ENCODE measurements at places on chromosomes 16 and 17.
A peak's percentile ranks its signal among the peaks of the same experiment; 100 is the strongest.

DNA sequence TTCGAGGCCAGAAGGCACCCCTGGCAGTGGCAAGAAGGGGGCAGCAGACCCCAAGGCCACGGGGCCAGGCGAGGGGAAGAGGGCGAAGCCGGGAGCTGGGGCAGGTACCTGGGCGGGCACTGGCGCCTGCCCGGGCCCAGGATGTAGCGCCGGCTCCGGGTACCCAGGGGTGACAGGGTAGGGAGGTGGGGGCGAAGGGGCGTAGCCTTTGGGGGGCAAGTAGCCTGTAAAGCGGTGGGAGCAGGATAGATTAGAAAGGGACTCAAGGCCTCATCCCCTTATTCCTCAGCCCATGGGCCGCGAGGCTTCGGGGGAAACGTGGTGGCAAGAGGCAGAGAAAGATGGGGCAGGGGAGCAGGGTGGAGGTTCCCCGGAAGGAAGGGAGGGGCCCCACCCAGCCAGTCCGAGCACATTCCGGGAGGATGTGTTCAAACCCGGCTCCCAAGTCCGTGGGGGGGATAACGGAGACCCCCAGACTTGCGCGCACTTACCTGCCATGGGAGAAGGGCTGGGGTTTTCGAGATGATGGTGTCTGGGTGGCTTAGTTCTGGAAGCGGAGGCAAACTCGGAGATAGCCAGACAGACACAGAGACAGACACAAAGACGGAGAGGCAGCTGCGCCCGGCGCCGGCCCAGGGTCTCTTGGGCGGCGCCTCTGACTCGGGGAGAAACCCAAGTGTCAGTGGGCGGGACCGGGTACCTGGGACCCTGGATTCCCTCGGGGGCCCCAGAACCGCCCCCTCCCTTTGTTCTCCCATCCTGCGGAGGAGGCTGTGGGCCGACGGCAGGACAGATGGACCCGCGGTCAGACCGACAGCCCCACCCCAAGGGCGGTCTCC is 493 bp downstream of the PLSCR3 start:
- peak; percentile 42 for DNase-seq

- no peak for DNase-seq
These were observed 19.9 kb downstream of the TEX14 start for GRCh38 chr17:58671969-58672368.

DNA sequence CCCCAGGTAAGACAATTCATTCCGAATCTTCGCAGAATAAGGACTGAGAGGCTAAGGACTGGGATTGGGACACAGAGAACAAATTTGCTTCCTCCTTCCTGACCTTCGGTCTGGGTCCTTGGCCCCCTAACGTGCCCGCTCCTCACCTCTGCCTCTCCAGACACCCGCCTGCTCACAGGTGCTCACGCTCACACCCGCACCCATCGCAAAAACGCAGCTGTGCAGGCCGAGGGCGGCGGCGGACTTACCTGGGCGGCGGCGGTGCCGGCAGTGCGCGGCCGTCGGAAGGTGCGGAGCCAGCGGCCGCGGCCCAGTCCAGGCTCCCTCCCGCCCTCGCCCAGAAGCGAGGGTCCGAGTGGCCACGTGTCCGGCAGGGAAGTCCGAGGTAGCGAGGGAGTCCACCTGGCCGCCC is 7.1 kb upstream of the HOXB9 start:
- DNase-seq: no peak

GRCh38 chr17:10598621-10599020 is 49.2 kb upstream of the MYH2 start:
- DNase-seq: no peak

- no peak for DNase-seq
These were observed 393 bp upstream of the PSMB10 start for GRCh38 chr16:67936880-67937605.

- no peak for DNase-seq
These were observed 1050.8 kb upstream of the EEF2KMT start for GRCh38 chr16:6148361-6148760.

DNA sequence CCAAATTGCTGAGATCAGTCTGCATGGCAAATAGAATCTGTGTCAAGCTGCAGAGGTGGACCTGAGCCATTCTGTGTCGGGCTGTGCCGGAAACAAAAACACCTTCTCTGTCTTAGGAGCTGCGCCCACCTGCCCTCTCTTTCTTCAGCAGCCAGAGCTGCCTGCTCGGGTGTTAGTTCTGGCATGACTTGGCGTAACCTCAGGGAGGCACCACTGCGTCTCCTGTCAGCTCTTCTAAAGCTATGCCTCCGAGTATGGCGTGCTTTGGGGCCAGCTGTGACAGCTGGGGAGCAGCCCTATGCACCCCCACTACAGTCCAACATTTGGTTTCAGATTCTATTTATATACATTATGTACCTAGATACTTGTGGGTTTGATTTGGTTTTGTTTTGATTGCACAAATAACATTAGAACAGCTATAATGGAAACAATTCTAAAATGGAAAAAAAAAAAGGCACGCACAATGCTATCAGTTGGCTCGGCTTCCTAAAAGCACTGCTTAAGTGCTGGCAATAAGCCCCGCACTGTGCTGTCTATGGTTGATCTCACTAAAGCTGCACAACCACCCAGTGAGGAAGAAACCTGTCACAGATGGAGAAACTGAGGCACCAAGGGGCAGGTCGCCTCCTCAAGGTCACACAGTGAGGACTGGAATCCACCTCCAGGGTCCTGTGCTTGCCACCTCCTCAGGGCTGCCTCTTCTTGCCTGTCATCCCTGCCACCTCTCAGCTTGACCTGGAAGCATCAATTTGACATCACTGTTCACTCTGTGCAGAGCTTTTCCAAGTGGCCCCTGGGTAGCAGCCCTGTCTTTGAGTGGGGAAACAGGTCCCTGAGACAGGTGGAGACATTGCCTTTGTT is 18.7 kb upstream of the ADGRG1 start:
- no peak for DNase-seq

DNA sequence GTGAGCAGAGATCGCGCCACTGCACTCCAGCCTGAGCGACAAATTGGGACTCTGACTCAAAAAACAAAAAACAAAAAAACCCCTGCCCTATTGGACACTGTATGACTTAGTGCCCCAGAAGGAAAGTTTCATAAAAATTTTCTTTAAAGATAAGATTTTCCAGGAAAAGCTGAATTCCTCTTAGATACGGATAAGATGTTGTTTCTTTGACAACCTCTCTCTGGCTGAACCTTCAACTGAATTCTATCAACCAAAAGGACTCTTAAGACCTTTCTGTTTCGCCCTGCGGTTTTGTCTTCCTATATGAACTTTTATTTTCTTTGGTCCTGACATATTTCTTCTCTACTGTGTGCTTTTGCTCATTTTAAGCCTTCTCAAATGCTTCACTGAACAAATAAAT is 35.8 kb downstream of the CPPED1 start:
- DNase-seq: no peak

- DNase-seq: no peak
These were observed 4.2 kb downstream of the EIF1 start for GRCh38 chr17:41692722-41693521.

GRCh38 chr17:4891411-4892410 is 7.6 kb upstream of the C17orf107 start:
- no peak for DNase-seq

DNA sequence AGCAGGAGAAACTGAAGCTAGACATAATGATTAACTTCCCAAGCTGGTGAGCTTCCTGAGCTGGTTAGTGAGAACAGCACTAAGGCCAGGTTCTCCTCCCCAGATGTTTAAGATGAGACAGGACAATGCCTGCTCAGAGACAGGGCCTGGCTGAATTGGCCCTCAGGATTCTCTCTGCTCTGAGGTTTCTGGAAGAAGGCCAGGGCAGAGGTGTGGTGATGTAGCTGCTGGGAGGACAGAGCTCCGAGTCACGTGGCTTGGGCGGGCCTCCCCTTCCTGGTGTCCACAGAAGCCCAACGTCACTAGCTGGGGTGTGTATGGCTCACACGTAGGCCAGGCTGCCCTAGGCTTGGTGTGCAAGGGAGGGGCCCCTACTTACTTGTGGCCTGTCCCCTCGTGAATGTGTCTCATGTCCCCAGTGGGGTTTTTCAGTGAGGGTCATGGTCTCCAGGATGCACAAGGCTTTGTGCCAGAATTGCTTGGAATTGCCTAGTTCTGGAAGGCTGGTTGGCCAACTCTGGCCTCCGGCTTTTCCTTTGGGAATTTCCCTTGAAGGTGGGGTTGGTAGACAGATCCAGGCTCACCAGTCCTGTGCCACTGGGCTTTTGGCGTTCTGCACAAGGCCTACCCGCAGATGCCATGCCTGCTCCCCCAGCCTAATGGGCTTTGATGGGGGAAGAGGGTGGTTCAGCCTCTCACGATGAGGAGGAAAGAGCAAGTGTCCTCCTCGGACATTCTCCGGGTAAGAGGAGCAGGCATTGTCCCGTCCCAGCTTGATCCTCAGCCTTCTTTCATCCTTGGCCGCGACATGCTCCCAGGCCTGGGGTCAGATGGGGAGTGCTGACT is 3.4 kb downstream of the NOD2 start:
- DNase-seq: no peak

- no peak for DNase-seq
These were observed 6.1 kb upstream of the TGFB1I1 start for GRCh38 chr16:31465788-31466370.

GRCh38 chr17:69961501-69962145 is 113.4 kb upstream of the KCNJ16 start:
- no peak for DNase-seq

DNA sequence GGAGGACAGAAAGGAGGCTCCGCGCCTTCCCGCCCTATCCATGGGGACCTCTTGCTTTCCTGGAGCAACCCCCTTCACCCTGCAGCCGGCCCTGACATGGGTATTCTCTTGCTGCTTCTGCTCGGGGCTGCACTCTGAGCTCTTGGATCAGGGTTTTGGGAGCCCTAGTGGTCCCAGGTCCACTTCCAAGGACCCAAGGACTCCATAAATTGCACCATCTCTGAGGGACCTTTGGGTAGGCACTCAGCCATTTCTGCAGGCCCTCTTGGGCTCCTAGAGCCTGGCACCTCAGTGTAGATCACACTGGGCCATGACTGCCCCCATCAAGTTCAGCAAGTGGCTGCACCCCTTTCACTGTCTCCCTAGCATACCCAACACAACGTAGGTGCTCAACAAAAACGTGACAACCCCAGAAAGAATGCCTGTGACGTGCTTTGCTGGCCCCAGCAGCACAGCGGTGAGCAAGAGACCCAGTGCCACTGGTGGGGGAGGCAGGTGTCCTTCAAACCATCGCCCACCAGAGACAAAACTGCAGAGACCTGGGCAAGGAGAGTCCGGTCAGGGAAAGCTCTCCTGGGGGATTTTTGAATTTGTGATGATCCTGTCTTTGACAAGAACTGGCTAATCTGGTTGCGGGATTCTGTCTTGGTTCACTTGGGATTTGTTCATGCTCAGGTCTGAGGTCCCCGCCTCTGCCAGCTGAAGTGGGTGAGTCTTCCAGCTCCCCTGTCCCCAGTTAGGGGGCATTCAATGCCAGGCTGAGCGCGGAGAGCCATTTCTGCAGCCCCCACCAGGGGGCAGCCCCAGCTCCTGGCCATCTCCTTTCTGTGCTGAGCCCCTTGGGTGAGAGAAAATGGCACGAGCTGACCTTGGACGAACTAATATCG is 2.5 kb upstream of the RAB11FIP4 start:
- DNase-seq: peak; percentile 13

DNA sequence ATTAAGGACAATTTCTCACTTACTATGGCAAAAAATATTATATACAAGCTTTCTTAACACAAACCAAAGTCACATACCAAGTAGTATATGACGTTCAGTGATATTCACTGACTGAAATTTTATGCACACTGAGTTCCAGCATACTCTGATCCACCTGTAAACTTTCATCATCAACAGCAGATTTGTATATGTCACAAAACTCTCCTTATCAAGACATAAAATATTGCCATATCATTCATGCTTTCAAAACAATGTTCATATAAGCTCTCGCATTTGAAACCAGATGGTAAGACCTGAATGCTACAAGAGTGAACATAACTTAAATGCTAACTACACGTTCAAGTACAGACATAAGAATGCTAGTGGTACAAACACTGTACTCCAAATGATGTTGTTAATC is 46.7 kb downstream of the GNA13 start:
- no peak for DNase-seq

GRCh38 chr17:51947160-51947735 is 211.3 kb downstream of the CA10 start:
- no peak for DNase-seq

- DNase-seq: peak; percentile 55
These were observed 215.2 kb downstream of the ZFHX3 start for GRCh38 chr16:72832621-72833248.

DNA sequence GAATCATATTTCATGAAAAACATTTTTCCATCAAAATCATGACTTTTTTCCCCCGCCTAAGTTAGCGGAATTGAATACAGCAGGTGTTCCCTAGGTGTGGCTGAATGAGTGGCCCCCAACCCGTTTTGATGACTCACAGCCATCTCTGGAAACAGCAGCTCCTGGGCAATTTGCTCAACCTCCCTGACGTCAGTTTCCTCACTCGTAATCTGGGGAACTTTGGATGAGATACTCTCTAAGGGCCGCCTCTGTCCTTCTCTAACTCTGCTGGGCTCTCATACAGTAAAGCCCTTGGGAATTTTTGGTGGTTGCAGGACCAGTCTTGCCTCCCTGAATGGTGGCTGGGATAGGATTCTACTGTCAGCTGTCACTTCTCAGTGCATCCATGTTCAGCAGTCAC is 11.6 kb upstream of the NTN1 start:
- no peak for DNase-seq

All from stimulated activated CD8-positive, alpha-beta memory T cell treated with anti-CD3 and anti-CD28 coated beads, Interleukin-7, amount 100 ng/mL, for 1 hour (primary cell).